ENCODE measurements at places on chromosomes 1 and 21.

DNA sequence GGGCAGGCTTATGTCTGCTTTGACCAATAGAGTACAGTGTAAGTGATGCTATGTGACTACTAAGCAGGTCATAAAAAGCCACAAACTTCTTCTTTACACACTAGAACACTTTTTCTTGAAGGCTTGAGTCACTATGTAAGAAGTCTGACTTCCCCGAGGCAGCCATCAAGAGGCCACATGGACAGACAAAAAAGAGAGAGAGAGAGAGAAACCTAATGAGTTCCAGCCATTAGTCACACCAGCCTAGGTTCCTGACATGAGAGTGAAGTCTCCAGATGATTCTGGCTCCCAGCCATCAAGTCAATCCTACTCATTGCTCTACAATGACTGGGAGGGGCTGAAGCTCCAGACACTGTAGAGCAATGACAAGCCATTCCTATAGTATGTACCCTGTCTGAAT lies 101.4 kb downstream of the LHX9 start:
- DNase-seq, result no peak

DNA sequence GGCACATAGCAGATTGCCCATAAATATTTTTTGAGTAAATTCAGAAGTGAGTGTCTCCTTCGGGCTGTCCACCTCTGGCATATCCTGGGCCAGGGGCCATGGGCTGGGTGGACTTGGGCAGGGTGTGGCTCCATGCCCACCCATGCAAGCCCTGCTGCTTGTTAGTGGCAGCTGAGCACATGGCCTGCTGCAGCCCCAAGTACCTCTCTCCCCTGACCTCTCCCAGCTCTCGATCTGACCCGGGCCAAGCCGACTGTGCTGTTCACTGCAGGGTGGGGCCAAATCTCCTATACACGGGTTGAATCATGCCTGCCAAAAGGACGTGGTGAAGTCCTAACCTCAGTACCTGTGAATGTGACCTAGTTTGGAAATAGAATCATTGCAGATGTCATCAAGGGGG lies 132.5 kb upstream of the C1orf174 start:
- DNase-seq, result no peak

DNA sequence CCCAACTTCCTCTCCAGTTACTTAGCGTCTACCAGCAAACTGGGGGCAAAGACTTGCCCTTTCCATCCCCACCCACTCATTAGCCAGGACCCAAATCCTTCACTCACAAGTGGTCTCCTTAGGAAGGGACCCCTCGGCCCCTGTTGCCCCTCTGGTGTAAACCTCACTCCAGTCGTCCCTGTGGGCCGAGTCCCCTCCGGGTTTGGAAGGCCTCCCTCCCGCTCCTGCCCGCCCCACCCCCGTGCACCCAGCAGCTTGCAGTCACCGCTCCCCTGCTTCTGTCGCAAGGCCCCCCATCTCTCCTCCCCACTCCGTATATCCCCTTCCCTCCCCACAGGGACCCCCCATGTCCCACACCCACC lies 1.2 kb downstream of the EFHD2 start:
- peak; percentile 48 for DNase-seq

DNA sequence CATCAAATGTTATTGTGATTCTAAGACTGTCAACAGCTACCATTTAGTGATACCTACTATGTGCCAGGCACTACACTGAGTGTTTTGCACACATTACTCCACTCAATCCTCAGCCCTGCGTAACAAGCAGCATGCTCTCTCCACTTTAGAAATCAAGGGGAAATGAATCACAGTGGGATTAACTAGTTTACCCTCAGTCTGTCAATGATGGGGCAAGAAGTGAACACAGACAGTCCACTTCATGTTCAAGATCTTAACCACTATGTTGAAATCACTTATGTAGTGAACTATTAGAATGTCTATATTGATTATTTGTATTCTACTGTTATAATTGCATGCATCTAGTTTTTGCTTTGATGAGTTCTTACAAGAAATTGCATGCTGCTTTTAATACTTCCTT lies 165.3 kb downstream of the LTN1 start:
- no peak for DNase-seq

- no peak for DNase-seq
Measured at GRCh38 chr1:74777525-74777924, 44.6 kb downstream of the TYW3 start.

GRCh38 chr1:16396591-16396990 lies 29.5 kb downstream of the SZRD1 start:
- DNase-seq, result no peak

- DNase-seq, result no peak
Measured at GRCh38 chr1:35885961-35886558, 3.1 kb downstream of the AGO1 start.

- no peak for DNase-seq
Measured at GRCh38 chr1:220356981-220357850, 85.0 kb upstream of the RAB3GAP2 start.

DNA sequence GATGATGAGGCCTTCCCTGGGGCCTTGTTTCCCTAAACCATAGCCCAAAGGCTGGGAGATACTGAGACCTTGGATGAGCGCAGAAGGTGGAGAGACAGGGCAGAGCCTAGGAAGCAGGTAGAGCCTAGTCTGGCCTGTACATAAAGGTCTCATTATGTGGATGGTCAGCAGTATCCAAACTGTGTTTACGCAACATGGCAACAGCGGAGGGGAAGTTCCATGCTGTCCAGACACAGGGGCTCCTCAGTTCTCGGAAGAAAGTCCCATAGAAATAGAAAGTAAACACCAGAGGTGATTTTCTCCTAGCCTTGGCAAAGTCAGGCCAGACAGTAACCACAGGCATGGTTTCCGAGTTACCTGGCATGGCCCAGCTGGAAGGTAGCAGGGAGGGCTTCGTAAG lies 42.1 kb upstream of the MPZL1 start:
- DNase-seq, result no peak

DNA sequence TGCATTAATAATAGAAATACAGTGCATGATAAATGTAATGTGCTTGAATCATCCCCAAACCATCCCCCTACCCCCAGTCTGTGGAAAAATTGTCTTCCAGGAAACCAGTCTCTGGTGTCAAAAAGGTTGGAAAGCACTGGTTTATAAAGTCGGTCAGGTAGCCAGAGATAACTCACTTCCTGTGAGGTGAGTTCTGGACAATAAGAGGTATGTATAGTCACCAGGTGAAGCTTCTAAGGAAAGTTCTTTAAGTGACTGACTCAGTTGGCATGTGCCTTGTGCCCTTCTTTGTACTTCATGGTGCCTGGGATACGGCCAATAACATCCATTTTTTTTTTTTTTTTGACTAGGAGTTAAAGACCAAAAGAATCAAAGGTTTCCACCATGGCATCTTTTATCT lies 103.7 kb downstream of the GPATCH2 start:
- DNase-seq, result no peak

GRCh38 chr1:175904808-175905207 lies 161.4 kb upstream of the TNR start:
- DNase-seq, result no peak

- DNase-seq, result no peak
Measured at GRCh38 chr1:101316799-101317198, 80.0 kb downstream of the S1PR1 start.

GRCh38 chr1:15808955-15809354 lies 1.5 kb upstream of the UQCRHL start:
- no peak for DNase-seq

DNA sequence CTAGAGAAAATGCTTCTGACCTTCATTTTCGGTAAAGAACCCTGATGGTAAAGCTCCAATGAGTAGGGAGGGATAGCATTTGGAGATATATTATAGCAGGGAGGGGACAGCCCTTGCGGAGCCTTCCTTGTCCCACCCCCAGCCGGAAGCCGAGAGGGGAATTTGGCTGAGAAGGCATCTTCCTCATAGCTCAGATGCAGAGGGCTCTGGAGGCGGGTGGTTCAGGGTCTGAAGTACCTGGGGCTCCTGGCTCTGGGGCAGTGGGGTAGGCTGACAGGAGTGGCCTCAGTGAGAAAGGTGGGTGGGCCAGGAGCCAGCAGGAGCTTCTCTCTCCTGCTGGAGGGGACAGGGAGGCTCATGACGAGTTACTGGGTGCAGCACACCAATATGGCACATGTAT lies 88.0 kb upstream of the IFFO2 start:
- no peak for DNase-seq

- no peak for DNase-seq
Measured at GRCh38 chr1:23529146-23530086, 1.6 kb downstream of the E2F2 start.

- no peak for DNase-seq
Measured at GRCh38 chr1:65002156-65002507, 35.8 kb upstream of the JAK1 start.

DNA sequence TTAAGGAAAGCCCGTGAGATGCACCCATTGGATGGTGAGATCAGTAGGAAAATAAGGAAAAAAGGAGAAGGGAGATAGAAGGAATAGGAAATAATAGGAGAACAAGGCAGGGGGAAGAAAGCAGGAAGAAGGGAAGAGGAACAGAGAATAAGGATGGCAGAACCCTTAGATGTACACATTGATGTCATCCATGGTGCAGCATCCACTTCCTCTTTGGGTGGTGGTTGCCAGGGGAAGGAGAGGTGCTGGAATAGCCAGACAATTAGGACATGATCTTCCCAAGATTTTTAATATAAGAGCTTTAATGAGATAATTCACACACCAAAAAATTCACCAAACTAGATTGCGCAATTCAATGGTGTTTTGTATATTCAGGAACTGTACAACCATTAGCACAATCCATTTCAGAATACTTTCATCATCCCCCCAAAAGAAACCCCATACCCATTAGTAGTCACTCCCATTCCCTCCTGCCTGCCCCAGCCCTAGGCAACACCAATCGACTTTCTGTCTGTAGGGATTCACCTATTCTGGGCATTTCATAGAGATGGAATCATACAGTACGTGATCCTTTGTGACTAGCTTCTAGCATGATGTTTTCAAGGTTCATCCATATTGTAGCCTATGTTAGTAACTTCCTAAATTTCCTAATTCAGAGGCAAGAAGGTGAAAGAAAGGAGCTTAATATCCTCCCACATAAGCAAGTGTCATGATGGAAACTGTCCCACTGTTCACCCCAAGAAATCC lies 121.4 kb downstream of the PLXNA2 start:
- DNase-seq, result no peak

DNA sequence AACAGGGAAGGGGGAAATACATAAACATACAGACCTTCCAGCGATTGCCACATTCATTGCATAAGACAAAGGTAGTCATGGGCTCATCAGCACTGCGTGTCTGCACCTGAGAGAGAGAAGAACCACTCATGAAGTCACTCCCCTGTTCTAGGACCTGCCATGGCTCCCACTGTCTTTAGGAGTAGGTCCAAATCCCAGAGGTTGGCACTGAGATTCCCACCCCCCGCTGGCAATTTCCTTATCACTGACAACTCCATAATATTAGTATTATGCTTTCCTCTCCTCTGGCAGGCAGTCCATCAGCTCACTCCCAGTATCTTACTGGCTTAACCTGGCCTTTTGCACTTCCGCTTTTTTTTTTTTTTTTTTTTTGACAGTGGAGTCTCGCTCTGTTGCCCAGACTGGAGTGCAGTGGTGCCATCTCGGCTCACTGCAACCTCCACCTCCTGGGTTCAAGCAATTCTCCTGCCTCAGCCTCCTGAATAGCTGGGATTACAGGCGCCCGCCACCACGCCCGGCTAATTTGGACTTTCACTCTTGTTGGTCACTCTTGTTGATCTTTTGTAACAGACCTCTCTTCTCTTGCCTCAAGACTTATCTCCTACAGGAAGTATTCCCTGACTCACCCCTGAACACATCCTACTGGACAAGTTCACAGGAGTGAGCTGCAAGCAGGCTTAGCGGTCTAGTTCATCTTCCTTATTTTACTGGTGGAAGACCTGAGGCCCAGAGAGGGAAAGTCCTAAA lies 14.8 kb upstream of the ZNF436 start:
- no peak for DNase-seq

GRCh38 chr1:70856201-70856600 lies 191.4 kb downstream of the PTGER3 start:
- DNase-seq, result no peak

DNA sequence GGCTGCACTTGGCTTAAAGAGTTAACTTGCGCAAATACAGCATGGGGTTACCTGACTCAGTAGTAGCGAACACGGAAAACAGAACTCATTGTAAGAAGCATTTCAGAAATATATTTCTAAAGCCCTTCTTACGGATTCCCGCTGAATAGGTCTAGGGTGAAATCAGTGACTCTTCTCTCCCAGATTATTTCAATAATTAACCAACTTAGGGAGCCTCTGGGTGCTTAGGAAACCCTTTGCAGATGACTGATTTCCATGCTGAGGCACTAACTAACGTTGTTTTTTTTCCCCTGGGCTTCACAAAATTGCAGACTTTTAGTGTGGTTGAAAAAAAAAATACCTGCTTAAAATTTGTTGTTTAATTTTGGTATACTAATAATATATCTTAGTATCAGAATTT lies 40.3 kb downstream of the BTG3 start:
- DNase-seq, result no peak

DNA sequence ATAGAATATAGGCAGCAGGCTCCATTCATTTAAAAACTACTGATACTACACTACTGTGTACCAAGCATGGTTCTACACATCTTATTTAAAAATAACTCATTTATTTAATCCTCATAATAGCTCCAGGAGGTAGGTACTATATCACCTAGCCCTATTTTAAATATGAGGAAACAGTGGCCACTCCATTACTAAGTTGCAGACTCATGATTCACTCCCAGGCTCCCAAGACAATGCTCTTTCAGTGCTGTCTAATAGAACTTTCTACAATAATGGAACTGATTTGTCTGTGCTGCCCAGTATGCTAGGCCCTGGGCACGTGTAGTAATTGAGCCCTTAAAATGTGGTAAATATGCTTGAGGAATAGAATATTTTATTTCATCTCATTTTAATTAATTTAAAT lies 357.1 kb downstream of the LTN1 start:
- no peak for DNase-seq

GRCh38 chr1:46549697-46550681 lies 1.5 kb downstream of the KNCN start:
- DNase-seq, result peak; percentile 44

DNA sequence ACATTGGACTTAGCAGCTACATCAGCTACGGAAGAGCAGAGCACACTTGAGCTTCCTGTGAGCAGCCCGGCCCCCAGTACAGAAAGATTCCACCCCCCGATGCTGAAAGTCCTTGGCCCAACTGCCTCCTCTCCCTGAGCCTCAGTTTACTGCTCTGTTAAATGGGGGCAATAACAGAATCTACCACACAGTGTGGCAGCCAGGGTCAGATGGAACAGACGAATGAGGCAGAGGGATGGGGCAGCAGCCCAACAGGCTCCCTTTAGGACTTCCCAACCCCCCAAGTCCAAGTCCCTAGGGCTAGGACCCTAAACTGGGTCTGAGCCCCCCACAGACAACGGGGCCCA lies 22.9 kb upstream of the C1QA start:
- DNase-seq, result no peak

DNA sequence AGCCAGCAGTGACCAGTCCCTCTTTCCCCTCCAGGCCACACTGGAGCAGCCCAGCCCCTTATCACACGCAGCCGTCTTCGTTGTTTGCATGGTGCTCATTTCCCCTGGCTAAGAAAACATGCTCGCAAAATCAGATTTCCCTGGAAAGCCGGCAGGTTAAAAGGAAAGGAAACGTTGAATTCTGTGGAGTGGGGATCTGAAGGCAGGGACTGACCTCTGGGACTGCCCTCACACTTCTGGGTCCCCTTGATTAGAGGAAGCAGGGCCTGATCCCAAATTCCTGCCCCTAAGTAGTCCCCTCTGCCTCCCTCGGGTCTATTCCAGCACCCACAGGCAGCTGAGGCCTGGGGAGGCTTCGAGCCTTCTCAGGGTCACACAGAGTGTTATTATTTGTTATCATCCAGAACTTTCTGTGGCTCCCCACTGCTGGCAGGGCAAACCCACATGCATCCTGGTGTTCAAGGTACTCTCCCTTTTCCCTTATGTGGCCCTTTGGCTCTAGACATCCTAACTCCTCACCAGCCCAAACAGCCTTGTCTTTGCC lies 125.2 kb upstream of the ZBTB40 start:
- DNase-seq, result no peak

Measured in stimulated activated CD8-positive, alpha-beta memory T cell treated with anti-CD3 and anti-CD28 coated beads, Interleukin-4, amount 100 ng/mL, for 48 hours (primary cell).